ENCODE measurements at places on chromosomes 11 and 22.

DNA sequence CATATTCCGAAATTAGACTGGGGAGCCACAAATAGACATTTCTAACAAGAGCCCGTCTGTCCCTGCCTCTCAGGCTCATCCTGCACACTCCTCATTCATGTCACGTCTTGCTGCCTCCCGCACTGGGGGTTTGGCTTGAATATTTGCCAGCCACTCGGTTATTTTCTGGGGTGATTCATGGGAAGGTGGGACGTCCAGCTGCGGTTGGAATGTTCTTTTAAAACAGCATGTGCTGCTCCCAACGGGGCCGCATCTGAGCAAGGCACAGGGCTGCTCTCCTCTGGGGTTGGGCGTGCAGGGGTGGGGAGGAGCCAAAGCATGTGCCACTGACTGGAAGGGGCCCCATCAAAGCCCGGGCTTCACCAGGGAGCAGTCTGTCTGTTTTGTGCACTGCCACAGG is 25.9 kb upstream of the SLC5A4 start:
- DNase-seq = no peak

- DNase-seq = no peak
These were observed 70.3 kb downstream of the INSC start for GRCh38 chr11:15185021-15185420.

- no peak for DNase-seq
These were observed 444 bp downstream of the CAVIN3 start for GRCh38 chr11:6319704-6320410.

DNA sequence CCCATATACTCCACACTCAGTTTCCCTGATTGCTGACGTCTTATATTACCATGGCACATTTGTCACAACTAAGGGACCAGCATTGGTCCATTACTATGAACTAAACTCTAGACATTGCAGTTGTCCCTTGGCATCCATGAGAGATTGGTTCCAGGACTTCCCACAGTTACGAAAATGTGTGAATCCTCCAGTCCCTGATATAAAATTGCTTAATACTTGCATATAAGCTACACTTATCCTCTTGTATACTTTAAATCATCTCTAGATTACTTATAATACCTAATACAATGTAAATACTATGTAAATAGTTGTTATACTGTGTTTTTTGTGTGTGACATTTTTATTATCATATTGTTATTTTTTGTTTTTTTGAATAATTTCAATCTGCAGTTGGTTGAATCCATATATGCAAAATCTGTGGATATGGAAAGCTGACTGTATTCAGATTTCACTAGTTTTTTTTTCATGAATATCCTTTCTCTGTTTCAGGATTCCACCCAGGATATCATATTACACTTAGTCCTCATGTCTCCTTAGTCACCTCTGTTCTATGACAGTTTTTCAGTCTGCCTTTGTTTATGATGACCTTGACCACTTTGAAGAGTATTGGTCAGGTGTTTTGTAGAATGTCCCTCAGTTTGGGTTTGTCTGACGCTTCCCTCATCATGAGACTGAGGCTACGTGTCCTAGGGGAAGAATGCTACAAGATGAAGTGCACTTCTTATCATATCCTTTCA is 55.3 kb downstream of the INSC start:
- DNase-seq = no peak

GRCh38 chr22:43592476-43592875 is 180.7 kb downstream of the MPPED1 start:
- no peak for DNase-seq

DNA sequence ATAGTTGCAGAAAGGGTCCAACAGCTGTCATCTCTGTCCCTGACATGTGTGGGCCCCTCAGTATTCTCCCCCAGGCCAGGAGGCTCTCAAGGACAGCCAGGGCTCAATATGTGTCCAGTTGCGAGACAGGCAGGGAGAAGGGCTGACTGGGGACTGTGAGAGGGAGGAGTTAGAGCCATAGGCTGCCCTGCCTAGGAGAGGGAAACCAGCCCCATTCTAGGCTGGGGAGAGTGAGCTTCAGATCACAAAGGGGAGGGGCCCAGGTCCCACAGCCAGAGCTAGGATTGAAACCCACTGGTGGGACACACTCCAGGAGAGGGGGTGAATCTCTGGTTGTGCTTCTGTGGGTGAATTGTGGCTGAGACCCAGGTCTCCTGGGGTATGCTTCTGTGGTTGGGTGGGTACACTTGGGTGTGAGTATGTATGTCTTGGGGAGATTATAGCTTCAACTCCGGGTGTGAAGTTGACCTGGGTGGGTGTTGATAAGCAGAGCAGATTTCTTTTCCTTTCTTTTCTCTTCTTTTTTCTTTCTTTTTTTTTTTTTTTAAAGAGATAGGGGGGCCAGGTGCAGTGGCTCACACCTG is 2.1 kb upstream of the CARNS1 start:
- no peak for DNase-seq

- no peak for DNase-seq
These were observed 208.5 kb upstream of the MTMR2 start for GRCh38 chr11:96132437-96132836.

- no peak for DNase-seq
These were observed 12.2 kb downstream of the RIBC2 start for GRCh38 chr22:45425531-45426265.

- DNase-seq = no peak
These were observed 104.8 kb downstream of the PAX6 start for GRCh38 chr11:31706357-31706756.

GRCh38 chr11:115787302-115787701 is 283.1 kb upstream of the CADM1 start:
- DNase-seq = no peak

DNA sequence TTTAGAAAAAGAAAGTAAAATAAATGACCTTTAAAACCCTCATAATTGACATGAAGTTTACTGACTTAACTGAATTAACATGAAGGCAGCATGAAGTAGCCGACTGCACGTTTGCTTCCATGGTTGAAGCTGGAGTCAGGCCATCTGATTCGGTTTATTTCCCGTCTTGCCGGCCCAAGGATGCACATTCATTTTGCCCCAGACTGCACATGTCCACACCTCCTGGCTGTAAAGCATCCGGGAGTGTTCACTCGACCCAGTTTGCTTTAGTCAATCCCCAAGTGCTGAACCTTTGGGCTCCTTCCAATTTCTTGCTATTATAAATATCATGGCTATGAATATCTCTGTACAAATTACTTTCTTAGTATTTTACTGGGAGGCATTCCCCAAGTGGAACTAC is 17.7 kb upstream of the TUB start:
- no peak for DNase-seq

GRCh38 chr11:65785319-65786007 is 1.4 kb upstream of the OVOL1 start:
- no peak for DNase-seq

- no peak for DNase-seq
These were observed 5.1 kb downstream of the ABCC8 start for GRCh38 chr11:17471501-17471900.

DNA sequence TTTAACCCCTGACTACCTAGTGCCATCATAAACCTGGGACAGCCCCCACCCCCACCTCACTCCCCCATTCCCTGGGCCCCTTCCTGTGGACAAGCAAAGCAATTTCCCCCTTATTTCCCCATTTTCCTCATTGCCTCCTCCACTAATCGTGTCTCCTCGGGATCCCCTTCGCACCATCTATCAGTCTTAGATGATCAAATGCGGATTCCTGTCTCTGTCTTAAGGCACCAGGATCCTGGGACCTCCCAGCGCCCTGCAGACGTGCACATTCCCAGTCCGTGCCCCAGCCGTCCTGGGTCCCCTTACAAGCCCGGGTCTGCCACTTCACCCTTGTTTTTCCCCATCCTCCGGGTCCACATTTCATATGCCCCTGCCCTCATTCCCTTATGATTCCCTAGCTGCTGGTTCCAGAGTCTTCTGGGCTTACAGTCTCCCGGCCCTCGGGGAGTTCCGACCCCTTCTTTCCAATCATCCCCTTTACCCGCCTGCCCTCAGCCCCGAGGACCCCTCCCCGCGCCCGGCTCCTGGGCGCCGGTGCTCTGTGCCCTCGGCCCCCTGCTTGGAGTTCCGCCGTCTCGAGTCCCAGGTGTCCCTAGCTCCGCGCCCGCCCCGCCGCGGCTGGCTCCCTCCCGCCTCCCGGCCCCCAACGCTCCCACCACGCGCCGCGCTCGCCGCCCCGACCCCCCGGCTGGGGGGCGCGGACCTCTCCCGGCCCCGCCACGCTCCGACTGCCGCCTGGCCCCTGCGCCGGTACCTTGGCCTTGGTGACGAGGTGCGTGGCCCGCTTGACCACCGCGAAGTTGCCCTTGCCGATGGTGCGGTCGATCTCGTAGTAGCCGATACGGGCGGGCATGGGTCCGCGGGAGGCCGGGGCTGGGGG is 599 bp downstream of the SIK3 start:
- DNase-seq = no peak

DNA sequence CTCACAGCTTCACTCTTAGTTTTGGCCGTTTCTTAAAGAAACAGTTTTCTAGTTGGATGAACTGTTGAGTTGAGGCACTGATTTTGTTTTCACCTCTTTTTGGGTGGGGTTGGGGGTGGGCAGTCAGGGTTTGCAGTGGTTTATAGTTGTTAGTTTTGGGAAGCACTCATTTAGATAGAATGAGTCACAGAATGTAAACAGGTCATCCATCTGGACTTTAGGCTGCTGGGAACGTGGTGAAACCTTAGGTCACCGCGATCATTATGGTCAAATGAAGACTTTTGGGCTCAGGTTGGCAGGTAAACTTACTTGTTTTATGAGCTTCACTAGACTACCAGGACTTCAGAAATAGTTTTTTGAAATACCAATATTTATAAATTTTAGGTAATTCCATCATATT is 48.4 kb downstream of the CSTPP1 start:
- no peak for DNase-seq

DNA sequence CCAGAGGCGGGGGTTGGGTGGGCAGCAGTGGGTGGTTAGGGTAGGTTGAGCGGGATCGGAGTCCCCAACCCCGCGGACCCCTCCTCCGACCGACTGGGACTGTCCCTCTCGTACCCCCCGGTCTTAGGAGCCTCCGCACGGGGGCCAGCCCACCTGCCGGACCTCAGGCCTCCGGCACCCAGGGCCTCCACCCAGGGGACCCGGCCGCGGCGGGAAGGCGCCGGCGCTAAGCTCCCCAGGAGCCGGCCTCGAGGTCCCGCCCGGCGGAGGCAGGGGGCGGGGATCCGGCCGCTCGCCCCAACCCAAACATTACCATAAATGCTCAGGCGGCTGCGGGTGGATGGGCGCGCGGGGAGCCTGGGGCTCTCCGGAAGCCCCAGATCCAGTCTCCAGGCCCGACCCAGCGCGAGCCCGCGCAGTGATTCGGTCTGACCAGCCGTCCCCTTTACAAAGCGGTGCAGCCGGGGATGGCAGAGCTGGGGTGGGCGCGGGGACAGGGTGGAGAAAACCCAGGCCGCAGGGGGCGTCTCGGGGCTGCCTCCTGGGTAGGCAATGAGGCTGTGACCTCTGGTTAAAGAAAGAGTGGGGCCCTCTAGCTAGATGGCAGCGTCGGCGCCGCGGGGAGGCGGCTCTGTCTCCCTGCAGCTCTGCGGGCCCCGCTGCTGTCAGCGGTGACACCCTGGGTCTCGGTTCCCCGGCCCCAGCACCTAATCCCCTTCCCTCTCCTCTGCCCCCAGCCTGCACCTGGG is 4.0 kb upstream of the MCAM start:
- DNase-seq = no peak

GRCh38 chr22:23773483-23774113 is 949 bp downstream of the MMP11 start:
- no peak for DNase-seq

GRCh38 chr22:44880610-44881290 is 128.4 kb downstream of the ARHGAP8 start:
- no peak for DNase-seq

GRCh38 chr11:46436113-46436512 is 44.5 kb upstream of the CHRM4 start:
- no peak for DNase-seq

DNA sequence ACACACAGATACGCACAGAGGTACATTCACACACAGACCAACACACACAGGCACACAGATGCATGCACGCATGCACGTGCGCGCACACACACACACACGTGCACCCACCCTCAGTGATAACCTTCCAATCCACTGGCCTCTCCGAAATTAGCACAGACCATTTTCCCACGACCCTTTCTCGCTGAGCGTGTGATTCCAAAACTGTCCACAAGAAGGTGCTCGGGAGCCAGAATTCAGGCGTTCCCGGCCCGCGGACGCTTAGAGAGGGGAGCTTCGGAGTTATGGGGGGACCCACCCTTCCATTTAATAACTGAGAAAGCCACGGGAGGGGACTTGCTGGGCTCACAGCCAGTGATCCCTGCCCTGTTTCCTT is 33.8 kb upstream of the SLC35C1 start:
- DNase-seq = peak; percentile 28

GRCh38 chr11:132551016-132551415 is 981.3 kb downstream of the OPCML start:
- no peak for DNase-seq

- DNase-seq = no peak
These were observed 4.5 kb downstream of the INPP5J start for GRCh38 chr22:31127181-31127772.

DNA sequence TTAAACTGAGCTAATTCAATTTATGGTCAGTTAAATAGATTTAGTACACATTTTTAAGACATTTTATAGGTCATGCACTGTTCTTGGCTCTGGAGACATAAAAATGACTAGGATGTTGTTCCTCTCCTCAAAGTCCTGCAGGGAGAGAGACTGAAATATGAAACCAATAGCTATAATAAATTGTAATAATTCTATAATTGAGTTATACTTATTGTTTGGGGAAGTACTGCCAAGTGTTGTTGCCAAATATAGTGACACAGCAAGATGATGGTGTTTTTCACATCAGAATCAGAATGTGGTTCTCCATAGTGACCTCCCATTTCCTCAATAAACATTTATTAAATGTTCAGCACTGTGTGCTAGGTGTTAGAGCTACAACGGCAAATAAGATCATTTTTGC is 470.6 kb downstream of the NTM start:
- DNase-seq = no peak

GRCh38 chr11:63768237-63769041 is at the start of gene ZFTA:
ZFTA (minus strand) TSS chr11:63768775; CDS start chr11:63768622, 153 bp downstream.
- DNase-seq = peak; percentile 34

DNA sequence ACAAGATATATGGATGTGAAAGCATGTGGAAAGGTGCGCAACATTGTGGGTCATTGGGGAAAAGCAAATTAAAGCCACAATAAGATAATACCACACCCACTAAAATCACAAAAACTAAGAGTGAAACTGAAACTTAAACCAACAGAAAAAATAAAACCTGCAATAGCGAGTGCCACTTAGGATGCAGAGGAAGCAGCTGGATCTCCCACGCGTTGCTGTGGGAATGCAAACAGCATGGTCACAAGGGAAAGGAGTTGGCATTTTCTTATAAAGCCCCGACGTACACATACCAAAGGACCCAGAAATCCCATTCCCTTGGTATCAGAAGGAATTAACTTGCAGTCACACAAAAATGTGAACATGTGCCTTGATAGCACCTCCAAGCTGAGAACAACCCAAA is 712.0 kb downstream of the TBC1D22A start:
- DNase-seq = no peak

GRCh38 chr22:45389546-45389945 is 23.9 kb downstream of the SMC1B start:
- no peak for DNase-seq

DNA sequence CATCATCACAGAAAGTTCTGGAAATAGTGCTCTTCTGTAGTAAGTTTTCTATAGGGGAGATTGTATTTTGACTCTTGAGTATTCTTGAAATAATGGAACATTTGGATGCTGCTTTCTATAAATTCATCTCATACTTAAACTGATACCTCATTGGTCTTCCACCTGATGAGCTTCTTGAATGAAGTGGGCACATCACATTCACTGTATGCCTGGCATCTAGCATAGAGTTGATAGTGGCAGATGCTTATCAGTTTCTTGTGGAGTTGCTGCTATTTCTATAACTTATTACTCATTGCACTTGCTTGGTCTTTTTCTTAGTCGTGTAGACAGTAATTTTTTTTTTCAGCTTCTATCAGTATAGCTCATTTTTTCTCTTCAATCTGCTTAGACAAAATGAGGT is 5.4 kb downstream of the ATXN10 start:
- DNase-seq = no peak
